Hippocampal formation (tissue), 2 donors: ENCODE measurements at places on chromosomes 6 and 20.

- no peak for DNase-seq
Observed at GRCh38 chr6:1622220-1622850, 12.6 kb downstream of the FOXC1 start.

- no peak for DNase-seq
Observed at GRCh38 chr20:53370345-53370961, 223.2 kb downstream of the ZNF217 start.

DNA sequence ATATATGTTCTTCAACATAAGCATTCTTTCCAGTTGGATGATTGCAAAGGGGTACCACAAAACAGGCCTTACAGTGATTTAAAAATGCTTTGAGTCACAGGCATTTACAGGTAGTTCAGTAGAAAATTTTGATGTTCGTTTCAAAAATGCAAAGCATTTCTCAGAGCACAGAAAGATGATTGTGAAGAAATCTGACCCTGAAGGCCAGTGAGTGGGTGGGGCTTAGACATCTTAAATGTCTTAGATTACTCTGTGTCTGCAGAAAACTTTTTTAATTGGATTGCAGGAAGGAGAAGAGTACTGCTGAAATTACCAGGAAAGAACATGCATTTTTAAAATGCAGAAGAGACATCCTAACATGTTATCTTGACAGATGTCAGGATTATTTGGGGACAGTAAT, 268.3 kb downstream of the CDKAL1 start:
- no peak for DNase-seq

GRCh38 chr6:108739496-108740330, 108.5 kb upstream of the ARMC2 start:
- DNase-seq: no peak

GRCh38 chr6:133953634-133954415, 801 bp downstream of the TBPL1 start:
- DNase-seq: no peak

DNA sequence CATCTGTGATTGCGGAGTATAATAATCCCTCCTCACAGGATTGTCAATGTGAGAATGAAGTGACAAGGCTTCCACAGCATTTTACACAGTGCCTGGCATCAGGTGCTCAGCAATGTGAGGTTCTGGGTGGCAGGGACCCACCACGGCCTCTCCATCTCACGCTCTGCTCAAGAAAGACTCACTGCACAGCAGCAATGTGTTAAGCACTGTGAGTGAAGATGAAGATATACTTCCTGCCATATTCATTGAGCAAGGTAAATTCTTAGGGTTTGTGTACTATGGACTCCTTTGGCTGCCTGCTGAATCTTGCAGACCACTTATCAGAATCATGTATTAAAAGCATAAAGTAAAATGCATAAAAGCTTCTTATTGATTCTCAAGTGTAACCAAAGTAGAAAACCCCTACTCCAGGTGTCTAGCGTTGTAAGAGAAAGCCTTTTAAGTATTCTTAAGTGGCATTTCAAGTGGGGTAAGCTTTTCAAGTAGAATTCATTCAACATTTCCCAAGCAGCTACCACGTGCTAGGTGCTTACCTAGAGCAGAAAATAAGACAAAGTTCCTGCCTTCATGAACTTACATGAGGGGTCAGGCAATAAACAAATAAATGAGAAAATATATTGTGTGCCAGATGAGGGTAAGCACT, 17.0 kb upstream of the MEP1A start:
- no peak for DNase-seq

DNA sequence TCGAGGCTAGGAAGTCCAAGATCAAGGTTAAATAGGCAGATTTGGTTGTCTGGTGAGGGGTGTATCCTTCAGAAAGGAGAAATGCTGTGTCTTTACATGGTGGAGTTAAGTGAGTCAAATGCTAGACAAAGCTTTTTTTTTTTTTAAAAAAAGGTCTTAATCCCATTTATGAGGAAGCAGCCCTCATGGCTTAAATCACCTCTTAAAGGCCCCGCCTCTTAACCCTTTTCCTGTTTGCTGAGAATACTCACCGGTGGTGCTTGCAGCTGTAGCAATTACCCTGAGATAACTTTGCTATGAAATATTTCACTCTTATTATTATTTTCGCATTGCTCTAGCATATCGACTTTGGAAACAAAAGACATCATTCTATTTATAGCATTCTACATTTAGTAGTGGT, 30.8 kb downstream of the FBXO30 start:
- DNase-seq: no peak

- DNase-seq: no peak
Observed at GRCh38 chr6:88165844-88166492, at the start of gene CNR1. Gene CNR1 (minus strand): TSS chr6:88166347. CDS start chr6:88145274, 21,073 bp downstream.

DNA sequence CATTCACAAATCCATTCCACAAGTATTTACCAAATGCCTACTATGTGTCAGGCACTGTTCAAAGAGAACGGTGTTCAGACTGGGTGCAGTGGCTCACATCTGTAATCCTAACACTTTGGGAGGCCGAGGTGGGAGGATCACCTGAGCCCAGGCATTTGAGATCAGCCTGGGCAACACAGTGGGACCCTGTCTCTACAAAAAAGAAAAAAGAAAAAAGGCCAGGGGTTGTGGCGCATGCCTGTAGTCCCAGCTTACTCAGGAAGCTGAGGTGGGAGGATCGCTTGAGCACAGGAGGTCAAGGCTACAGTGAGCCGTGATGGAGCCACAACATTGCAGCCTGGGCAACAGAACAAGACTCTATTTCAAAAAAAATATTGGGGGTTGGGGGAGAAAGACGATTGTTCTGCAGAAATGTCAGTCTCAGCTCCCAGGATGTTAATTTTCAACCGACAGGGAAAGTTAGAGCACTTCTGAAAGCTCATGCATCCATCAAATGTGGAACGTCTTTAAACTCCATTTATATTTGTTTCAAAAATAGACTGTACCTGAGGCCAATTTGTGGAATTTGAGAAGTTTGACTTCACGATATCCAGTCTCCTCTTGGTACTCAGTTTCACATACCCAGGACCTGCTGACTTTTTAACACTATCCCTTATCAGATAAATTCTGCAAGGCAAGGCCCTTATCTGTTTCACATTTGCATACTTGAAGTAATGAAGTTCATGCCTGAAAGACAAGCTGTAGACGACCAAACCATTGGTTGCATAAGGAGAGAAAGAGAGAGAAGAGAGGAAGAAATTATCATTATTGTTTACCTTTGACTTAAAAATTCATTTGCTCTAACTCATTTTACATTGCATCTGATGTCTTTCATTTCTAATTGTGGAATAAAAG, 14.8 kb upstream of the BTN3A2 start:
- no peak for DNase-seq

GRCh38 chr6:22296067-22296466, 769 bp downstream of the PRL start:
- no peak for DNase-seq

- DNase-seq: peak; percentile 12
Observed at GRCh38 chr6:121847806-121848522, 412.5 kb downstream of the GJA1 start.

DNA sequence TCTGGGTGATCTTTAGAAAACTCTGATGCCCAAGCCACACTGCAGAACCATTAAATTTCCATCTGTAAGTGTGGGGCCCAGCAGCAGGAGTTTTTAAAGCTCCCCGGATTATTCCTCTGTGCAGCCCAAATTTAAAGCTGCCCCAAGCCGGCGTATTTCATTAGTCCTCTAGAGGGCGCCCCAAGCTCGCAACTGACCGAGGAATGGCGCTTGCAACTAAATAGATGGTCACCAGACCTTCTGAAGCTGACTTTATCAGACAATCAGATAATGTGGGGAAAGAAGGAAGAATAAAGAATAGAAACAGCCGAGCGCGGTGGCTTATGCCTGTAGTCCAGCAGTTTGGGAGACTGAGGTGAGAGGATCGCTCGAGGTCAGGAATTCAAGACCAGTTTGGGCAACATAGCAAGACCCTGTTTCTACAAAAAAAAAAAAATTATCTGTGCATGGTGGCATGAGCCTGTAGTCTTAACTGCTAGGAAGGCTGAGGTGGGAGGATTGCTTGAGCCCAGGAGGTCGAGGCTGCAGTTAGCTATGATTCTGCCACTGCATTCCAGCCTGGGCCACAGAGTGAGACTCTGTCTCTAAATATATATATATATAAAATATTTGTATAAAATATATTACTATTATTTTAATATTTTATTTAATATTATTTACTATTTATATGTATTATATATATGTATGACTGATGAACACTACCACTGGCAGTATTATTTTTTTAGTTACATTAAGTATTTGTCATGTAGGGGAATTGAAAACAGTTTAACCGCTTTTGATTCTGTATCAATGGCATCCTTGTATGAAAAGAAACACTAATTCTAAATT, 56.0 kb downstream of the OTOR start:
- peak; percentile 53 for DNase-seq
